ENCODE measurements at places on chromosomes 6 and 20.
A peak's percentile ranks its signal among the peaks of the same experiment; 100 is the strongest.

- DNase-seq: no peak
Observed at GRCh38 chr6:14880677-14881076, 365.2 kb upstream of the JARID2 start.

DNA sequence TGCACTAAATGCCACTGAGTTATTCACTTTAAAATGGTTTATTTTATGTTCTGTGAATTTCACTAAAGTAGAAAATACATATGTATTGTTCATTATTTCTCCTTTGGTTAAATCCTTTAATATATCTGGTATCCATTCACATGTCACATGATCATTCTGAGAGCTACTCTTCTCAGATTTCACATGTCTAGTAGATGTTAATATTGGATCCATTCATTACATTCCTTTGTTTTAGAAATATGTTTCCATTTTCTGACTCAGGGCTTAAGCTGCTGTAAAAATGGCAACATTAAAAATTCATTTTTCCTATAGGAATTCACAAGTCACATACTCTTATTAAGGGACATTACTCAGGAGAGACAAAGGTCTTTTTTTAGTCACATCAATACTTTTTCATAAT is 205.4 kb downstream of the ZFAND3 start:
- DNase-seq: no peak

DNA sequence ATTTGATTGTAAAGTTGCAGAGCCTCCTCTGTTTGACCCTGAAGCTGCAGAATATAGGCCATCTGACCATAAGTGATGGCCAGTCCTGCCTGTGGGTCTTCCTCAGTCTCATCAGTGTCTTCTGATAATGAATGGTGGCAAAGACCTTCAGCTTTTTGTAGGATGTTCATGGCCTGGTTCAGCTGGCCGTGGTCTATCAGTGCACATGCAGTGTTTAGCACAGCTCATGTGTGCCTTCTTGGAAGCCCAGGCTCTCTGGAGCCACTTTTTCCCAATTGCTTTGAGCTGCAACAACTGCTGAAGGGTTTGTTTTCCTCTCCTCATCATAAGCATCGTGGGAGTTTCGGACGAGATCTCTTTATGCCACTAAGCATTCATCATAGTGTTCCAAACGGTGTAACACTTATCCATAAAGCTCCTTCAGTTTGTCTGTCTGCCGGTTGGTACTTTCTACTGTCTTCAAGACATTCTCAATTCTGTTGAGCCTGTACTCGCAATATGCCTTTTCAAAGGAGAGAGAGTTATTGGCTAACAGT is 70.1 kb upstream of the TULP4 start:
- no peak for DNase-seq

DNA sequence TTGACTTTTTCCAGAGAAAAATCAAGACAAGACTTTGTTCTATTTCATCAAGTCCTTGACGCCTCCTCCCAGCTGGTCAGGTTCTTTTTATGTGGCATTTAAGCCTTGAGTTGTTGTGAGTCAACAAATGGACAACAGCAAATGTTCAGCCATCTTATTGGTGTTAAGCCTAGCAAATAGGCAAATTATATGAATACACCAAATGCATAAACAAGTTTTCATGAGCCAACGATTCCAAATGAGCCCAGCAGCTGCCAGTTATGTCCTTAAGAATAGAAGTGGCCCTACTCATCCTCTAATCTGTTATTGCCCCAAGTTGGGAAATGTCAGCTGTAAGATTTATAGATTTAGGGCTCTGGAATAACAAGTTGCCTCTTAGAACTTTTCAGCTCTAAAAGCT is 312.0 kb downstream of the SOX4 start:
- no peak for DNase-seq

GRCh38 chr20:47351643-47352331 is 4.7 kb downstream of the ZMYND8 start:
- no peak for DNase-seq

GRCh38 chr20:4573564-4574355 is 147.9 kb upstream of the PRND start:
- DNase-seq: no peak

- no peak for DNase-seq
Observed at GRCh38 chr6:144647971-144648651, 363.0 kb downstream of the UTRN start.

DNA sequence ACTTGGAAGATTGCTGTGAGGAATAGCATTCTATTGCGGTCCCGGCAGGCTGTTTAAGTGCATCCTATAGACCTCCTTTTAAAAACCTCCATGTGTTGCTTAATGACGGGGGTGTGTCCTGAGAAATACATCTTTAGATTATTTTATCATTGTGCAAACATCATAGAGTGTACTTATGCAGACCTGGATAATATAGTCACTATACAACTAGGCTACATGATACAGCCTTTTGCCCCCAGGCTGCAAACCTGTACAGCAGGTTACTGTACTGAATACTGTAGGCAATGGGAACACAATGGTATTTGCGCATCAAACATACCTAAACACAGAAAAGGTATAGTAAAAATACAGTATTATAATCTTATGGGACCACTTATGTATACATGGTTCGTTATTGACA is 175.6 kb downstream of the RNF144B start:
- no peak for DNase-seq

- DNase-seq: no peak
Observed at GRCh38 chr6:38504996-38505395, 134.7 kb downstream of the BTBD9 start.

DNA sequence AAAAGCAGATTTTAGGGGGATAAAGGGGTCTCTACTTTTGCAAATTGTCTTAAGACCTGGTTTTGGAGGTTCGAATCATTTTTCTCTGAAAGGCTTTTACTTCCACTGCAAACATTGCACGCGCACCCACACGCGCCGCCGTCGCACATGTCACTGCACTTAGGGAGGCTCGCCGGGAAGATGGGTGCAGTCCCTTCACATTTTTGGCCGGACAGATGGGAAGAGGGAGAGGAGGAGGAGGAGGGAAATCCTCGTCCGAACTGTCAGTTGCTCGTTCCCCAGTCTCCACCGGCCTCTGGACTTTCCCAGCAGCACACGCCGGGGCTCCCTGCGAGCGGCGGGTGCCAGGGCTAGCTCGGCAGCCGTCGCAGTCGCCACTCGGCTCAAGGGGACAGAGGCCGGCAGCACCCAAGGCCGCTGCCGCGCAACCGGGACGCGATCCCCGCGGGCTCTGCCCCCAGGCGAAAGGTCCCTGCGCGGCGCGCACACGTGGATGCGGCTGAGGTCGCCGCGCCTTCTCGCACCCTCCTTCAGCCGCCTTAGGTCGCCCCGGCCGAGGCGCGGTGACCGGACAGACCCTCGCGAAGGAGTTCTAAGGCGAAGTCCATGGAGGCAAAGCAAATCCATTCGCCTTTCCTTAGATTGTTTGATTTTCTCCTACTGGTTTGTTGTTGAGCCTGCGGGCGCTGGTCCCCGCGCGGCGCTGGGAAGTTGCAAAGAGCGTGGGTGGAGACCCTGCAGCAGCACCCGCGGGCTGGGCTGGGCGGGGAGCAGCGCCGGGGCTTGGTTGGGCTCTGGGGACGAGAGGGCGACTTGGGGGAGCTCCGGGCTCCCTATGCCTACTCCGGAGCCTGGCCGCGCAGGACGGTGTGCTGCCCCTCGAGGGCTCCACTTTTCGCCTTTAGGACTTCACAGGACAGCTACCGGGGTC is 1.2 kb downstream of the MYB start:
- DNase-seq: peak; percentile 42

- no peak for DNase-seq
Observed at GRCh38 chr6:32254761-32255198, 30.9 kb upstream of the NOTCH4 start.

GRCh38 chr20:4183361-4183760 is 168.0 kb upstream of the RNF24 start:
- no peak for DNase-seq

DNA sequence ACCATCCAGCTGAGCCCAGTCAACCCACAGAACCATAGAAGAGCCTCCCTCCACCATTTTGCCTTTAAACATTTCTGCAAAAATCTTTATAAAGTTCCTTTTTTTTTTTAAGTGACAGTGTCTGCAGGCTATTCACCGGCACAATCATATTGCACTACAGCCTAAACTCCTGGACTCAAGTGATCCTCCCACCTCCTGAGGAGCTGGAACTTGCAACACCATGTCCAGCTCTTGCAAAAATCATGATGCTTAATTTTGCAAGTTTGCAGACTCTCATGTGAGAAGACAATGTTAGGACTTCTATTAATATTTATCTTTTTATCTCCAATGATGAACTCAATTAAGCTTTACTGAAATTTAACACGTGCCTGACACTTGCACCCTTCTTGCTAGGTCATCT is 88.8 kb downstream of the INSM1 start:
- no peak for DNase-seq

GRCh38 chr6:134669485-134669884 is 280.4 kb downstream of the ALDH8A1 start:
- no peak for DNase-seq

GRCh38 chr20:24478584-24478983 is 9.2 kb downstream of the SYNDIG1 start:
- DNase-seq: no peak

GRCh38 chr6:4351520-4352321 is 216.3 kb upstream of the ECI2 start:
- DNase-seq: no peak

DNA sequence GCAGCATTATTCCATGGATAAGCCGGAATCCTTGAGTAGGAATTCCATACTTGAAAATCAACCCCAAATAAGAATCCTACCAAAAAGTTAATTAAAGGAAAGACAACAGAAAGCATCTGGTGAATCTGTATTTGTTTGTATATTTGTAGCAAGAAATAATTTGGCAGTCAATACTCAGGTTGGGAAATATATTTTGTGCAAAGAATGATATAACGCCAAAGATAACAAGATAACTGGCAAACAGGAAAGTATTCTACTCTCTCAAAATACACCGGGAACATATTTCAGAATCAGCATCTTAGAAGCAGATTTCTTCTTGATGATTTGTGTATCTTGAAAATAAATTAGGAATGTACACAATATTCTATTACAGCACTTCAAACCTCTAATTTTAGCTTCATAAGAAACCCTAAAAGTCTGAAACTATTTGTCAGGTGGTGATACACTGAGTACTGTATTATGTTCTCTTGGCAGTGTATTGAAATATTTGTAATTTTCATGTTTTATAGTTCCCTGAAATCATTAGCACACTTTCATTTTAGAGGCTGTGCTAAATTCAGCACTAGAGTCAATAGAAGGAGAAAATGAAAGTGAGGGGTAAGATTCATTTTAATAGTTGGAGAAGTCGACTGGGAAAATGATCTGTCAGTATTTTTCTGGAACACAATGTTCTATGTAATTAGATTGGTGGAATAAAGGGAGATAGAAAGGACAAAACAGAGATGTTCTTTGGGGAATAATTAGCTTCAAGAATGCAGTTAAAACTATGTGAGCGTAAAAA is 879.7 kb upstream of the GJE1 start:
- DNase-seq: no peak

DNA sequence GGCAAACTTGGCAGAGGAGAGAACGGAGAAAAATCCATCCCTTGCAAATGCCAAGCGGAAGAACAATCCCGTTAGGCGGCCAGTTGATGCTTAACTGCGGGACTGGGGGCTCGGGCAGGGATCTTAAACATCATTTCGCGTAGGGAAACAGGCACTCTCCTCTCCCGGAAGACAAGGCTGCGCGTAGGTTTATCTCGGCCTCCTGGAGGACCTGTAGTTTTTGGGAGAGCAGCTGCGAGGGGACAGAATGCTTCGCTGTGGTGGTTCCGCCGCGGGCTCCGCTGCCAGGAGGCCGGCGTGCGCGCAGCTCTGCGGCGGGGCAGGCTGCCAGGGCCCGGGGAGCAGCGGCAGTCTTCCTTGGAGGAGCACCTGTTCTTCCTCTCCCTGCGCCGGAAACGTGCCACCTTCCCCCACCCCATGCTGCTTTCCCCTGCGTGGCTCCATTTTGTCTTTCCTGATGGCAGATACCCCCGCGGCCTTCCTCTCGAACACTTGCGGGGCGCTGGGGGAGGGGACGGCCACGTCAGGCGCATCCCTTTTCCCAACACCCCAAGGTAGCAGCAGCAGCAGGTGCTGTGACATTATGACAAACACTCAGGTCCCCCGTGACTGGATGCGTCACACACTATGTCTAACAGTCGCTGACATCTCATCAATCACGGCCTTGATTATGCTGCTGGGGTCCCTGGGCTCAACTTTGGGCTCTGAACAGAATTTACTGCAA is 230.7 kb upstream of the BTBD3 start:
- DNase-seq: peak; percentile 47

GRCh38 chr20:3898639-3899038 is 9.5 kb downstream of the PANK2 start:
- no peak for DNase-seq

DNA sequence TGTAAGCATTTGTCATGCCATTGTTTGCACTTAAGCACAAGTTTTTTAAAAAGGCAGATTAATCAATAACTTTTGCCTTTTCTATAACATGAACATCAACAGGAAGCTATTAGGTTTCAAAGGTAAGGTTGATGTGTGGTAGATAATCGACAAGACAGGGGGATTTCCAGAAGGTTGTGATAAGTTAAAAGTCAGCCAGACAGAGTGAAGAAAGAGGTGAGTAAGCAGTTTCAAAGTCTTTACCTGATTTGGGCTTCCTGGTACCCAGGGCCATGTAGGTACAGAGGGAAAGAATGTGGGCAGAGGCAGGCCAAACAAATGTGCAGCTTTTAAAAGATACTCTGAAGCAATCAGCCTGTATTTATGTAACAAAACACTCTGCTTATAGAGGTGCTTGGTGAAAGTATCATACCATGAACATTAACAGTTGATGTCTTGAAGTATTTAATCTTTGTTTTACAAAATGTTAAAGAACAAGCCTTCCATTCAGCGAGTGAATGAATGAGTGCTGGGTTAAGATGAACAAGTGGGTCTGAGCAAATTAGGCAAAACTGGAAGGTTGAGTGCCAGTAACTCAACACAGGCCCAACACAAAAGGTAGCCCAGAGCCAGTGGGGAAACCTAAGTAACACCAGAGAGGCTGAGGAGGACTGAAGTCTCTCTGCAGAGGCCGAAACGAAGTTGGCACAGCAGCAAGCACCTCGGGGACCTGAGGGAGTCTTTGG is 60.2 kb downstream of the LRRC1 start:
- DNase-seq: no peak

DNA sequence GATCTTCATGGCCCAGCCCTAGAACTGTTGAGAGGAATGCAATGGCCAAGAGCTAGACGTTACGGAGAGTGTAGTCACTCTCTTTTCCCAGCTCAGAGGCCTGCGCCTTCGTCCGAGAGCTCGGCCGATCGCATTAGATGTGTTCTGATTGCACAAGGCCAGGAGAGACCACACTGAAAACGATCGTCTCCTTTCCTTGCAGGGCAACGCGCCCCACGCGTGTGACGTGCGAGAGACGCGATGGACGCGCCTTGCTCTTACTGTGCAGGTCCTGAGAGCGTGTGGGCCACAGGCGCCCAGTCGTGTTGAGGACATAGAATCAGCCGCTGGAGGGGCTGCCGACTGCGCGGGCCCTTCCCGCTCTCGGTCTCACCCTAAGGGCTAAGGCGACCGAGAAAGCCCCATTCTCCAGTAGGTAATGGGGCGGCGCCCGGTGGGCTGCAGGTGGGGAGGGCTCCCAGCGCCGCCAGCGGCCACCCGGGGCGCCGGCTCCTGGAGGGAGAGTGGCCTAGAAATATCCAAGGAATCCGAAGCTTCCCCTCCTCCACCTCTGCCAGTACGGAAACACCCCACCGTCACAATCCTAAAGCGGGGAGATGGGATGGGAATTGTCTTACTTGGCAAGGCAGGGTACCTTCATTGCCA is 26.9 kb downstream of the TFAP2B start:
- DNase-seq: peak; percentile 65

Data from H9 (cell line).